ENCODE measurements at places on chromosomes 12 and 14.
A peak's percentile ranks its signal among the peaks of the same experiment; 100 is the strongest.

- peak; percentile 26 for ATAC-seq
Measured at GRCh38 chr12:111201036-111201435, 167.9 kb downstream of the PHETA1 start.

GRCh38 chr12:94239332-94239993, 91.1 kb downstream of the PLXNC1 start:
- ATAC-seq, result no peak

DNA sequence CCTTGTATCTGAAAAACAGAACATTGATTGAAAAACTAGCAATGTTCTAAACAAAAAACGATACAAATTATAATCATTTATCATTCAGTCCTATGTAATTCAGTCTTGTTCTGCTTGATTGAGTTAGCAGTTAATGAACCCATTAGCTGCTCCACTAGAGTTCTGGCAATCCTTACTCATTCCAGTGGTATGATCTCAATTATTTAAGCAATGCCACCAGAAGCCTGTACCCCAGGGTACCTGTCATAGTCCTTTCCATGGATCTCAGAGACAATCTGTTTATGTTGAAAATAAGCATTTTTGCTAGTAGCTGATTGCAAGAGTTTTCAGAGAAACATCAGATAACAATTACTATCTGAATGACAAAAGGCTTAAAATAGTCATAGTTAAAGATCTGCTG, 115.9 kb downstream of the UNC79 start:
- no peak for ATAC-seq

DNA sequence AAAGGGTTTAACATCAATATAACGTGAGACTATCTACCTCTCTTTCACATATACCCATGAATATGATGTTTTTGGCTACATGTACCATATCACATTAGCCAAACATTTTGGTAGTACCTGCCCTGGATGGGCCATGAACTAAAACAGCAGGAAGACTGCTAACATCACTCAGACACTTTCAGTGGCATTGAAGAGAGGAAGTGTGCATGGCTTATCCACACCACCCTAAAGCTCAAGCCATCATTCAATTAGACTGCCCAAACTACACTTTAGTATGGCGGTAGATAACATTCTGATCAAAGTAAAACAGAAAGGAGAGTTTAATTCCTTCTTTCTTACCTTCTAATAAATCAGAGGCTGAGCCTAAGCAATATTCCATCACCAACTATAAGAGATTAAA, 103.0 kb downstream of the PEBP1 start:
- ATAC-seq, result no peak

DNA sequence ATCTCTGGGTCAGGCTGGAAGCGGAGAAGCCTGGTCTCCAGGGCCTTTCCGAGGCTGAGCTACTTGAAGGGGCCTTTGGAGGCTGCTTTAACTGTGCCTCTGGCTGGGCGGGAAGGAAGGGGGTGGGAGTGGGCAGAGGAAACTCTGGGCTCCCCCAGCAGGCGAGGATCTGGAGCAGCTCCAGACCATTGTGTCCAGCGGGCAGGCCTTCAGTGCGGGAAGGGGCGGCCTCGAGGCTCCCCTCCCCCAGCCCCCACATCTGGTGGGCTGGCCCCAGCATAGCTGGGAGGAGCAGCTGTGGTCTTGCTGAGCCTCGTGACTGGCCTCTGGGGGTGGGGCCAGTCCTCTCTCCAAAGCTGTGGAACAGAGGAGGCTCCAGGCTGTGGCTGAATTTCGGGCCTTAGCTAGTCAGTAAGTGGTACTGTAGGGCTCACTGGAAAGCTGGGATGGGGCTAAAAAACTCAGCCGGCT, 3.4 kb downstream of the TAMALIN start:
- ATAC-seq, result peak; percentile 56

DNA sequence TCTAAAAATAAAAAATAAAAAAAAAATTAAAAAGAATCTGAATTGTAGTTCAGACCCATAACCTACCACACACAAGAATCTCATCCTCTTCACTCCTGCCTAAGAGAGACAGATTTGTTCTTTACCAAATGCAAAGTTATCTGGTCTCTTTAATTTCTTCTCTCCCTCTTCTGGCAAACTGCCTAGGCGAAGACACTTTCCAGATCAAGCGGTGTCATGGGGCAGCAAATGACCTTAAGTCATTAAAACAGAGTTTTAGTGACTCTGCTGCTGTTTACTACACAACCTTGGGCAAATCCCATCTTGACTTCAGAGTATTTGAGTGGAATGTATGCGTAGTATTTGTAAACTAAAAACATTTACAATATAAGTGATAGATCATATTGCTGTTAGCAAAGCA, 60.9 kb upstream of the NID2 start:
- peak; percentile 15 for ATAC-seq

- ATAC-seq, result no peak
Measured at GRCh38 chr12:101885912-101886561, 8.7 kb downstream of the DRAM1 start.
